ENCODE measurements at places on chromosomes 3 and 15. TPM values are rescaled to one million over a fixed set of nuclear protein-coding genes. Genes with fewer than 3 reads are reported as not detected.

DNA sequence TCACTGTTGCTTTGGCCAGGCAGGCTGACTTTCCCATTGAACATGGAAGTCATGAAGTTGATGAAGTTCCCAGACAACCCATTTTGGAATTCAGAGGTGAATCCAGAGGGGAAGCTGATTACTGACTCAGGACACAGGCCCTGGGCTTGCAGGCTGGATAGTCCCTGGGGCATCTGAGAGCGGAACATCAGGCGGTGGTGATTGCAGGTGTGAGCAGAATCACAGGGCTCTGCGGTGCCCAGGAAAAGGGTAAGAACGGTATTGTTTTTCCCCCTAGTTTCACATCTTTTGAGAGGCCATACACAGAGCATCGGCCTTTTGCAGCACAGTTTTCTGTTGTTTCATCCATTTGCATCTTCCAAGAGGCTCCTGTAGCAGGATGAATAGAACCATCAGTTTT lies 104.7 kb downstream of the CHSY1 start:
- peaks cover 40% of the 10 kb centered on the region for H3K4me1 ChIP-seq
- DNase-seq = no peak
- no peak overlapping the region for H3K4me3 ChIP-seq

Gene PLSCR2
- not detected for total RNA-seq

- H3K36me3 ChIP-seq = no peaks in the 10 kb centered on the region
- H3K27me3 ChIP-seq = peaks cover 11% of the 10 kb centered on the region
- H3K4me1 ChIP-seq = peaks cover 6% of the 10 kb centered on the region
- no peak overlapping the region for H3K4me3 ChIP-seq
- DNase-seq = peak; percentile 84
- no peak overlapping the region for H3K27ac ChIP-seq
These were observed 30.6 kb upstream of the ABHD2 start for GRCh38 chr15:89057506-89058133.

Gene AADACL2
- total RNA-seq = not detected

Gene GPR149
- not detected for total RNA-seq

DNA sequence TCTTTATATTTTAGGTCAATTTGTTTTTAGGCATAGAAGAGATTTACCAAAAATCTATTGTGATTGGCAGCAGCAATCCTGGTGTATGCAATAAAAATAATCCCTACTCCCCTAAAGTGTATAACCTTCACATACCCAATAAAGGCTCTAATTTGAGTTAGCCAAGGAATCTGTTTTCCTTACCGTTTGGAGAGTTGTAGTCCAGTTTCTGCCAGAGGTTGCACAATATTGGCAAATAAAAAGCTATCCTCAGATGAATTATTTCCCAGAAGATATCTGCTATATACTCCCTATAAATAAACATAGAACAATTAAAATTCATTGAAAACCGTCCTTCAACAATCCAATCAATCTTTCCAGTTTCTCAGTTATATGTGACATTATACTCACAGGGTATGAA lies 31.1 kb downstream of the ACKR4 start:
- no peak for DNase-seq
- H3K27ac ChIP-seq = no peak overlapping the region
- H3K4me3 ChIP-seq = no peak overlapping the region
- no peaks in the 10 kb centered on the region for H3K27me3 ChIP-seq

- no peaks in the 10 kb centered on the region for H3K36me3 ChIP-seq
- H3K27ac ChIP-seq = no peak overlapping the region
- peaks cover 31% of the 10 kb centered on the region for H3K4me1 ChIP-seq
- DNase-seq = no peak
- no peaks in the 10 kb centered on the region for H3K27me3 ChIP-seq
These were observed 90.6 kb downstream of the LIPC start for GRCh38 chr15:58522391-58522790.

DNA sequence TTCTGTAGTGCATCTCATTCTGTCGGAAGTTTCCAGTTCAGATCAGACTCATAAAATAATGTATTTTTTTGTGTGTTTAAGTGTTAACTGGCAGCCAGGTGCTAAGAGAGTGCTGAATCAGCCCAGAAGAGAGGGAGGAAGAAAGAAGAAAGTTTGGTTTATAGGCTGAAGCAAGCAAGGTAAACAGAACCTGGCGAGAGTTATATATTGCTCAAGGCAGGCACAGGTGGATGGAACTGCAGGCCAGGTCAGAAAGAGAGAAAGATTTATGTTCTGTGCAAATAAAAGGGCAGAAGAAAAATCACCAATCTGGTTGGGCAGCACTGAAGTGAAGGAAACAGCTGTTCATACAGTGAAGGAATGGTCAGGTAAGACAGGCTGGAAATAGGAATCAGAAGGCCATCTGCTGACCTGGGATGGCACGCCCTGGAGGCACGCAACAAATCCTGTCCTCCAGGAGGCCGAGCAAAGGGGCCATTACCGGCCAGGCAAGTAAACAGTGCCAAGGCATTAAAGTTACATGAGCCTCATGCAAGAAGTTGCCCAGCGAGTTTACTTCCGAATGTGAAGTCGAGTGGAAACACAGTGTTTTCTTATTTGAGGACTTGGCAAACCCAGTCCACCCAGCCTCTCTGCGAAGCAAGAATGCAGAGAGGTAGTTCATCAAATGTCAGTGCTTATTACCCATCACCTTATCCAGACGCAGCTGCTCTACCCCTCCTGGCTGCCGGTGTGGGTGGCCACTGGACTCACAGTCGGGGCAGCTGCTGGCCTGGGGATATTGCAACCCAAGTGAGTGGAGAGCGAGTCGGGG lies 309.8 kb downstream of the VPS13C start:
- H3K4me3 ChIP-seq = no peak overlapping the region
- DNase-seq = no peak
- no peaks in the 10 kb centered on the region for H3K4me1 ChIP-seq
- peaks cover 7% of the 10 kb centered on the region for H3K27me3 ChIP-seq
- H3K27ac ChIP-seq = no peak overlapping the region

Gene LMOD3
- not detected for total RNA-seq

GRCh38 chr15:83816124-83816883 lies 162.4 kb downstream of the ADAMTSL3 start:
- H3K27ac ChIP-seq = no peak overlapping the region
- DNase-seq = no peak
- no peaks in the 10 kb centered on the region for H3K4me1 ChIP-seq
- no peaks in the 10 kb centered on the region for H3K27me3 ChIP-seq

DNA sequence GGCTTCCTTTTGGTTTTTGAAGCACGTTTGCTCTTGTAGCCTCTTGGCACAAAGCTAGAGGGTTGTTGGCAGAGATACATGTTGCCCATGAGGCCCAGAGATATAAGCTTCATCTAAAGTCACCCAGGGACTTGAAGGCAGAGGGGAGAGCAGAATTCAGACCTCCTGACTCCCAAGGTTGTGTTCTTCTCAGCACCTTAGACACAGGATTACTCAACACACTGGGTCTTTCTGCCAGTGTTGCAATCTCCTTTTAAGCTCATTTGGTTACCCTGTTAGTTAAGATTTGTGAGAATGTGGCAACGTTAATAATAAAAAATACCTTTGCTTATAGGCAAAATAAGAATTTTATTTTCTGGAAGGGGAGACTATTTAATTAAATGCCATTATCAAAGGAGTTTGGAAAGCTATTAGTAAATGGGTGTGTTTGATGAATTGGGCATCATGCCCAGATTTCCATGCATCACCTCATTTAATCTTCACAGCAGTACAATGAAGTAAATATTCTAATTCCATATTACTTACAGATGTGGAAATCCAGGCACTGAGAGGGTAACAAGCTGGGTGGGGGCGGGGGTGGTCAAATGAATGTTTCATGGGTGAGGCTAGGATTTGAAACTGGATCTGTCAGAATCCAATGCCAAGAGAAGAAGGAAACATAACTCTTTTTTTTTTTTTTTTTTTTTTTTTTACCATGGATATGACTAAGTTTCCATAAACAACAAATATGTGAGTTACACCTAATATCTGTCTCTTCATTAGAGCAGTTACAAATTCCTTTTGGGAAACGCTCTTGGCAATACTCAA lies 183.3 kb downstream of the NR1D2 start:
- H3K4me1 ChIP-seq = no peaks in the 10 kb centered on the region
- DNase-seq = no peak
- H3K36me3 ChIP-seq = no peaks in the 10 kb centered on the region

DNA sequence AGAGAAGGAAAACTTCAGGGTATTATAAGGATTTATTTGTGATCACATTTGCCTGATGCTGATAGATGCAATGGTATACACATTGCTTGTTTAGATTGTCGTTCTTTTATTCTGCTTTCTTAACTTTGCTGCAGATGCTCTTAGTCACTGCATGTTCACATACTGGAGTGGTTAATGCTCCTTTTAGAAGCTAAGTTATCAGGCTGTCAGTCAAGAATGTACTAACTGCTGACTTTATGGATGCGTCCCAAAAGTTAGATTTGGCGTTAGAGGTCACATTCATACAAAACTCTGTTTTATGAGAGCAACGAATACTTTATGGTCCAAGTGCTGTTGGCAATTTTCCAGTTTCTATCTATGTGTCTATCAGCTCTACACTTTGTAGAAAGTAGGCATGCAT lies 160.7 kb downstream of the BBX start:
- H3K4me1 ChIP-seq = peaks cover 24% of the 10 kb centered on the region
- no peak overlapping the region for H3K27ac ChIP-seq
- no peaks in the 10 kb centered on the region for H3K27me3 ChIP-seq
- H3K4me3 ChIP-seq = no peak overlapping the region
- no peak for DNase-seq

Gene GAP43
- total RNA-seq = not detected

- no peak for DNase-seq
- peaks cover 3% of the 10 kb centered on the region for H3K27me3 ChIP-seq
- no peak overlapping the region for H3K27ac ChIP-seq
These were observed 610.0 kb upstream of the TBL1XR1 start for GRCh38 chr3:177807150-177807875.

- DNase-seq = no peak
- peaks cover 7% of the 10 kb centered on the region for H3K36me3 ChIP-seq
- peak overlapping the region; percentile 85 for H3K4me3 ChIP-seq
- peaks cover 16% of the 10 kb centered on the region for H3K4me1 ChIP-seq
- H3K27ac ChIP-seq = no peak overlapping the region
- peaks cover 29% of the 10 kb centered on the region for H3K27me3 ChIP-seq
These were observed 1.3 kb downstream of the NEDD4 start for GRCh38 chr15:55991802-55992768.

DNA sequence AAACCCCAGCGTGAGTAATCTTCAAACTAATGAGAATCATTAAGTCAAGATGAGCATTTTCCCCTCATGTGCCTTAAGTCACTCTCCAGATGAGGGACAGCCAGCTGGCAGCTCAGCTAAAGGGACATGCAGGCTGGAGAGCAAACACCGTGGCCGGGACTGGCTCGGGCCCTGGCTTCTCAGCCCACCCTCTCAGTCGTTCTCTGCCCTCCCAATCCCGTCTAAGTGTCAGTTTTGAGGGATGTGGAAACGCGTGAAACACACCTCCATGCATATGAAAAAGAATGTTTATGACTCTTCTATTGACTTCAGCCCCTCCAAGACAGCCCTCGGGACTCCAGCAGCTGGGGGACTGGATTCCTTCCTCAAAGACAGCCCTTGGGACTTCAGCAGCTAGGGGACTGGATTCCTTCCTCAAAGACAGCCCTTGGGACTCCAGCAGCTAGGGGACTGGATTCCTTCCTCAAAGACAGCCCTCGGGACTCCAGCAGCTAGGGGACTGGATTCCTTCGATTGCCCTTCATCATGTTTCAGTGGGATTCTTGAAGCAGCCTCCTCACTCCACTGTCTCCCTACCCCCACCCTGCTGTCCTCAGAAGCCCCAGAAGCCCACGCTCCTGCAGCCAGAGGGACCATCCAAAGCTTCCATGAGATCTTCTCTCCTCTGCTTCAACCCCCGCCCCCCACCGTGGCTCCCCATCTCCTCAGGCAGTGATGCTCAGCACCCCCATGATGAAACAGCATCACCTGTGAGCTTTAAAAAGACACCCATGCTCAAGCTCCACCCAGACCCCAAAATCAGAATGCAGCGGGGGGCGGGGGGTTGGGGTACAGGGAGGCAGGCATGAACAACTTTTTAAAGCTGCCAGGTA lies 228.9 kb downstream of the XXYLT1 start:
- no peaks in the 10 kb centered on the region for H3K4me1 ChIP-seq
- H3K4me3 ChIP-seq = no peak overlapping the region
- no peak for DNase-seq
- H3K27me3 ChIP-seq = peaks cover 11% of the 10 kb centered on the region

GRCh38 chr3:131216801-131217200 lies 164.8 kb upstream of the NUDT16 start:
- peaks cover 5% of the 10 kb centered on the region for H3K4me1 ChIP-seq
- no peaks in the 10 kb centered on the region for H3K36me3 ChIP-seq
- no peaks in the 10 kb centered on the region for H3K27me3 ChIP-seq

DNA sequence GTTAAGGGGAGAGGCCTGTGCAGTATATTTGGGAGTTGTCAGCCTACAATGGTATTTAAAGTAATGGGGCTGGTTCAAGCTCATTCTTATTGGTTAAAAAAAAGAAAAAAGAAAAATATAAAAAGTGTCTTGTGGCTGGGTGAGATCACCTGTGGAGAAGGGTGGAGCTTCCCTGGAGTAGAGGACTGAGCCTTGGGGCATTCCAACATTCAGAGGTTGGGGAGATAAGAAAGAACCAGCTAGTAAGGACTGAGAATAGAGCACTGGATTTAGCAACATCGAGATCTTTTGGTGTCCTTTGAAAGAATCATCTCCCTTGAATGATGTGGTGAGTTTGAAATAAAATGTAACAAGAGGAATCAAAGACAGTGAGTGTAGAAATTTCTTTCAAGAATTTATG lies 5.2 kb downstream of the SLC49A4 start:
- peaks cover 25% of the 10 kb centered on the region for H3K4me1 ChIP-seq
- no peaks in the 10 kb centered on the region for H3K27me3 ChIP-seq
- DNase-seq = no peak
- H3K36me3 ChIP-seq = peaks cover 12% of the 10 kb centered on the region

GRCh38 chr3:18657858-18658820 lies 233.0 kb upstream of the SATB1 start:
- peak overlapping the region; percentile 83 for H3K27ac ChIP-seq
- H3K4me1 ChIP-seq = peaks cover 72% of the 10 kb centered on the region
- peaks cover 30% of the 10 kb centered on the region for H3K36me3 ChIP-seq
- peak; percentile 66 for DNase-seq

Gene FAM81A
- total RNA-seq = 3.7 TPM

DNA sequence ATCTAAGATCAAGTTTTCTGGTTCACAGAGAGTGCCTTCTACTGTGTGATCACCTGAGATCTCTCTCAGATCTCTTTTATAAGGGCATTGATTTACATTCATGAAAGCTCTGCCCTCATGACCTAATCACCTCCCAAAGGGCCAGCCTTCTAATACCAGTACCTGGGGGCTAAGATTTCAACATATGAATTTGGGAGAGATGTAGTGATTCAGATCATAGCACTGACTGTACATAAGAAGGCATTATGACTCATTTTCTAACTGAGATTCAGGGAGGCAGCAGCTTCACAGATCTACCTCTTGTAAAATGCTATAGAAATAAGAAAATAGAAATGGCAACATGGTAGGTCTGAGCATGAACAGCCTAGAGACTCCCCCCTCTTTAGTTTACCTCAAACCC lies 39.6 kb downstream of the VGLL3 start:
- H3K36me3 ChIP-seq = no peaks in the 10 kb centered on the region
- no peak overlapping the region for H3K4me3 ChIP-seq
- H3K27ac ChIP-seq = no peak overlapping the region
- H3K4me1 ChIP-seq = no peaks in the 10 kb centered on the region

GRCh38 chr15:33091983-33092693 lies 102.4 kb downstream of the FMN1 start:
- no peaks in the 10 kb centered on the region for H3K4me1 ChIP-seq
- no peak overlapping the region for H3K27ac ChIP-seq
- H3K36me3 ChIP-seq = no peaks in the 10 kb centered on the region
- DNase-seq = no peak
- no peak overlapping the region for H3K4me3 ChIP-seq
- H3K27me3 ChIP-seq = no peaks in the 10 kb centered on the region

Gene MOBP
- total RNA-seq = not detected

Gene GASK1A
- total RNA-seq = not detected

Data from activated CD8-positive, alpha-beta memory T cell treated with anti-CD3 and anti-CD28 coated beads, Interleukin-2, amount 10 ng/mL, durations not matched to agents 7 days and 5 days (primary cell).